Fibroblast of upper back skin (primary cell): ENCODE measurements at places on chromosomes 1 and 21.

- DNase-seq: no peak
Observed at GRCh38 chr1:91803847-91804545, 82.0 kb downstream of the TGFBR3 start.

DNA sequence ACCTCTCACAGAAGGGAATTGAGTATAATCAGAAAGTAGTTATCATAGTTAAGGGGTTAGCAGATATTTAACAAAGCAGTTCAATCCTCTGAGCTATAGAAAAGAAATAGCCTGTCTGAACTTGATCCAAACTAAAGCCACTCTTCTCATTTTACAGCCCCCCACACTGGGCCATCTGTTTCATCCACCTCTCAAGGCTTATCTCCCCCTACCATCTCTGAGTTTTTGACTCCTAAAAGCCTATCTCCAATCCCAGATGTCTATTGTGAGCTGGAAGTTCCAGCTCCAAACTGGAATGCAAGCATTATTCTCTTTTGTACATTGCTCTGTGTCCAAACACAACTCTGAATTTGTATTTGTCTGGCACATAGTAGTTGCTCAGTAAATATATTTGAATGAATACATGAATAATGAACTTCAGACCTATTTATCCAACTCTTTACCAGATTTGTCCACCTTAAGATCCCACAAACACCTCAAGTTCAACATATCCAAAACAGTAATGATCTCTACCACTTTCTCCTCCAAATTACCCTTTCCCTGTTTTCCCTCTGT lies 98.1 kb downstream of the PLPP3 start:
- no peak for DNase-seq

DNA sequence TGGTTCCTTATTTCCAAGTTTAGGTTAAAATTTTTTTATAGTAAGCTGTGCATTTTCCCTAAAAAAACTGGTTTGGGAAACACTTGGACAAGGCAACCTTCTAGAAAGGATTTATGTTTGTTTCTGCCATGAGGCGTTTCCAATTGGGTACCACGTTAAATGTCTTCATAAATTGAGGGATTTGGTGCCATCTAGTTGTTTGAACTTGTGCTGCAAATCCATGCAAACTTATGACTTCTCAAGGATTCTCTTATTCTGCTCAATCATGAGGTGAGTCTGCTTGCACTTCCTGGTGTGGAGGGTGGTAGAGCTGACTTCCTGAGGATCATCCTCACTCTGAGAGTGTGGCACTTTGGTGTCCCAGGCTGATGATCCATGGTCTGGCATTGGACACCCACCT lies 123.3 kb downstream of the PCNX2 start:
- DNase-seq: peak; percentile 51

DNA sequence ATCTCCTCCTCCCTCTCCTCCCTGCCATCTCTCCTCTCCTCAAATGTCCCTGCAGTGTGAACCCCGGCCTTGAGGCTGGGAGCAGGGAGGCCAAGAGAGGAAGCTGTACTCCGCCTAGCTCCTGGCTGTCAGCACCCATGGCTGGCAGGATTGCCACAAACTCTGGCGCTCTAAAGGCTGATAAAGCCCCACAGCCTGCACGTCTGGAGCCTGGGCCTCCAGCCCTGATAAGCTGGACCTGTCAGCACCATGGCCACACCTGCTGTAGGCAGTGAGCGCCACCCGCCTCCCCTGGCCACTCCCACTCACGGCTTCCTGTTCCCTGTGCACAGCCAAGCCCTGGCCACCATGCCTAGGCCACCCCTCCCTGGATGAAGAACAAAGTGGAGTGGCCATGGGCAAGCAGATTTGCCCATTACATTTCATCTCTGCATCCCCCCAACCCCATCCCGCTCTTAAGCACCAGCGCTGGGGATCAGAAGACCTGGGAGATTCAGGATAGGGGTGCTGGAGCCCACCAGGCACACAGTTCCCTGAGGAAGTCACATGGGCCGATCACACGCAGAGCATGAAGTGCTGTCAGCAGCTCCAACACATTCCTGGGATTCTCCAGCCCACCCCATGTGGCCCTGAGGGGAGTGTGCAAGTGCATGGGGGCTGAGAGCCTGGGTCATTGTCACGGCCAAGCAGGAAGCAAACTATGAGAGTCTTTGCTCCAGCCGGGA lies 24.2 kb upstream of the NPPB start:
- no peak for DNase-seq

DNA sequence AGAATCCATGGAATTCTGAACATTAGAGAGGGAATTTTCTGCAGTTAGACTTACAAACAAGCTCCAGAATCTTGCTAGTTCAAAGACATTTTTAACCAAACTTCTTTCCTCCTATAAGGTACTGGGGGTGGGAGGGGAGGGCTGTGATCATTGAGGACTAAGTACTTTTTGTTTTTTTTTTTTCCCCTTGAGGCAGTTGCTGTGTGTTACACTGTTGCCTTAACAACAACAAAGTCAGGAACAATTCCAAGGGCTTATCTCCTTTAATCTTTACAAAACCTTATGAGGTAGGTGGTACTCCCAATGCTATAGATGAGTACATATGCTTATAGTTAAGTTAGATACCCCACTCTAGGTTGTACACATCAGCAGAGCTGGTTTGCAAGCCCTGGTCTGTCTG lies 62.9 kb downstream of the PPP1R12B start:
- DNase-seq: no peak

GRCh38 chr1:204760757-204761156 lies 75.2 kb upstream of the LRRN2 start:
- DNase-seq: no peak

DNA sequence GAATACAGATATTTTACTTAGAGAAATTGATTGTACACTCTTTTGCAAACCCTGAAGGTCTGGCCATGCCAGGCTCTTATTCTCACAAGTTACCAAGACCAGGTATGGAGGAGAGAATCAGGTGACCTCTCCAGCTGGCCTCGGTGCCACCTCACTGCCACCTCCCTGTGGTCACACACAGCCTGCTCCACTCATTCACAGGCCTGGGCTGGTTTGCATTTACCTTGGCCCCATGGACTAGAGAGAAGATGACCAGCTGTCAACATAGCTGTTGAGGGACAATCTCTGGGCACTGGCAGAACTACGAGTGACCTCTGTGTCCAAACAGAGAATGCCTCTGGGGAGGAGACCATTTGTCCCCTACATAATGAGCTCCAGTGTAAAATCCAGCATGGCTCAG lies 291.2 kb upstream of the RUNX1 start:
- DNase-seq: no peak

GRCh38 chr1:3779265-3779911 lies 6.8 kb downstream of the SMIM1 start:
- DNase-seq: no peak

GRCh38 chr1:43493661-43494450 lies 36.8 kb upstream of the PTPRF start:
- peak; percentile 34 for DNase-seq

DNA sequence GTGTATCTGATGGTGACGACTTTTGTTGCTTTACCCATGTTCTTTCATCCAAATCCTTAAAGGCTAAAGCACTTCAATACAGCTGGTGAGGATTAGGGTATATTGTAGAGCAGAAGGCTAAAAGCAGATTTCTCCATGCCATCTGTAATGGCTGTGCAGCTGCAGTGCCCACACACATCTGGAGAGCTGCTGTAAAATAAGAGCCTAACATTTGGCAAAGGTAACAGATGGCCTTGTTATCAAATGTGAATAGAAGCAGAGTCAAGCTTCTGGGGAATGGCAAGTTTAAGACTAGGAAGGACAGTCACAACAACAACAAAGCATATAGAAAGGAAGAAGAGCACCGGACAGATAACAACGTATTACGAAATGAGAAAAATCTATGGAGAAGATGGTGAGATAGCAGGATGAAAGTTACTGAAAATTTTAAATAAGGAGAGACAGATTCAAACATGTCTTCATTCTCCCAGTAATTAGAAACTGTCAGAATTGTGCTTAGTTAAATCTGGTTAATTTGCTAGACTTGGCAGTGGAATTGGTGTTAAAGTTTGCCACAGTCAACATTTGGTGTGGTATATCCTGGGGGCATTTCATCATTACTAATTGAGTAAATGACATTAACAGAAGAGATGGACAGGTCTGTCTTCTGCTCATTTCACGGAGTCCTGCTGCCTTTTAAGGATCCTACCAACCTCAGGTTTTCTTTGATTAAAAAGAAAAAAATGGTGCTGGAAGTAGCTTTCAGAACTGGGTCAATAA lies 1093.2 kb downstream of the ADGRL2 start:
- DNase-seq: no peak

GRCh38 chr1:88825721-88826120 lies 65.6 kb downstream of the GTF2B start:
- DNase-seq: no peak

GRCh38 chr1:64701886-64702285 lies 43.0 kb upstream of the RAVER2 start:
- peak; percentile 4 for DNase-seq

DNA sequence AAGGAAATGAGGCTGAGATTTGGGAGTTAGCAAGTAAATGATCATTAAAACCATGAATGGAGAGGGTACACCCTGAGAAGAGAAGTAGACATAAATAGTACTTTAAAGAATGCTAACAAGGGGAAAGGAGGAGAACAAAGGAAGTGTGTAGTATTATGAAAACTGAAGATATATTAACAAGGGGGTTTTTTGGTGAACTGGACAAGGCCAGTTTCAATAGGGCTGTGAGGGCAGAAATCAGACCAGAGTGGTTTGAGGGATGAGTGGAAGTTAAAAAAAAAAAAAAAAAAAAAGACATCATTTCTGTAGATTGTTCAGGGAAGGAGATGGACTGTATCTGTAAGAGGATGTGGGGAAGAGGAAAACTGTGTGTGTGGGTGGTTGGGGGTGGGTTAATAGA lies 137.1 kb downstream of the PLA2G4A start:
- no peak for DNase-seq

DNA sequence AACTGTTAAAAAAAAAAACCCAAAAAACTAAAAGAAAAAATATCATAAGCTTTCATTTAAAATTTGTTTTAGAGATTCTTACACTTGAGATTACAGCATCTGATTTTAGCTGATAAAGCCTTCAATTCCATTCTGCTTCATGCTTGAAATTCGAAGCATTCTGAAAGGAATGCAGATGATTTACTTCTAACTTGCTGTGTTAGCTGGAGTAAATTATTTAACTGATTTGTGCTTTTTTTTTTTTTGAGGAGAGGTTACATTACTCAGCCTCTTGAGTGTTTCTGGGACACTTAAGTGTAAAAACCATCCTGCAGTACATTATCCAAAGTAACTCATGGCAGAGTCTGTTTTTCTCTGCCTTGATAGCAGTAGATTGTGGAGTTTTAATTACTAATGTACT lies 4.5 kb upstream of the TRIM67 start:
- peak; percentile 46 for DNase-seq

DNA sequence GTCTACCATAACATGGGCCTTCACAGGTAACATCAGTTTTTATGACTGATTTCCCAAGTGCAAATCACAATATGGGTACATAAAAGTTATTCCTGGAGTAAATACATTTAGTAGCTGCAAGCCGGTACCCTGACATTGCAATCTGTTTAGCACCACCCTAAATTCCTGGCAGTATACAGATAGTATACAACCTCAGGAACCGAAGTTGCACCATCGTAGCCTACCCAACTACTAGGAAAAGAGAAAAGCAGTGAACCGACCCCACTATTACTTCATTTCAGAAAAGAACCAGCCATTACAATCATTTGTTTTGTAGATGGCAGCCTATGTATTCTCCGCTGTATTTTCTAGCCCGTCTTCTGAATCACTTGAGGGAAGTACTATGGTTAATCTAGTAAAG lies 1.1 kb downstream of the ADIPOR1 start:
- DNase-seq: no peak

DNA sequence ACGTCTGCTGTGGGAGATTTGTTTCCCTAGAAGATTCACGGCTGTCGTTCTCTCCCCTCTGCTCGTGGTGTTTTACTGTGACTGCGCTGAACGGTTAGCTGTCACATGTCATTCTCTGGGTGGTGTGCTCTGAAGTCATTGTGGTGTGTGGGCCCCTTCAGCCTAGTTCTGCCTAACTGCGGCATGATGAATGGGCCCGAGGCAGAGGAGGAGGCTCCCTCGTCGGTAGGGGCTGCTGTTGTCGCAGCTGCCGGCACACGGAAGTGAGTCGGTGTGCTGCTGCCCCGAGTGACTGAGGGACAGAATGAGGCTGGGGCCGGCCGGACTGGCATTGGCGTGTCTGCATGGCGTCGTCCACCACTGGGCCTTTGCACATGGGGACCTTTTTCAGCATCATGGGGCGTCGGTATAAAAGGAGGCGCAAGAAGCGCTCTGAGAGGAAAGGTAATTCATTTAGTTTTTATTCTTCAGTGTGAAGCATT lies 77.9 kb downstream of the ADARB1 start:
- peak; percentile 32 for DNase-seq

DNA sequence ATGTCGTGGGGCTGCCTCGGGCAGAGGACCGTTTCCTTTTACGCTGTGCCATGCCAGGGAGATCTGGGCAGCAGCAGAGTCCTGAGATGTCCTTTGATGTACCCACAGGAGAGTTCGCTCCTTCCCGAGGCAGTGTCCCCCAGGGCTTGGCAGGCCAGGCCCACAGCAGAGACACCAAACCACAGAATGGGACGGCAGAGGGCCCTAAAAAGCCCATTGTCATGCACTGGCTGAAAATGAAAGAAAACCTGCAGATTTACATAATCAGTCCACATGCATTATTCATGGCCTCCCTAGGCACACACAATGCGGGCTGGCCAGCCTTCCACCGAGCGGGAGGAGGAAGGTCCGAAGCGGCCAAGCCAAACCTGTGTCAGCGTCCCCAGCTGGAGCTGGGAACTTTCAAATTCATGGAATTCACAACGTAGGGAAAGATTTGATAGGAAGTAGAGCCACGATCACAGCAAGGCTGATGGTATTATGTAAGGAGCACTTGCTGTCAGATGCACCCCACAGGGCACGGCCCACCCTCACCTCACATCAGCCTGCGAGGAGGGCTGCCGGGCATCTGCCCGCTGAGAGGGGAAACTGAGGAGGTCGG lies 25.3 kb upstream of the EFHD2 start:
- peak; percentile 21 for DNase-seq

GRCh38 chr21:43585514-43585913 lies 73.8 kb downstream of the HSF2BP start:
- no peak for DNase-seq

- no peak for DNase-seq
Observed at GRCh38 chr1:117007719-117008013, 6.1 kb downstream of the CD101 start.

GRCh38 chr21:44089001-44089911 lies 17.9 kb upstream of the PWP2 start:
- no peak for DNase-seq

- peak; percentile 55 for DNase-seq
Observed at GRCh38 chr1:9816199-9816598, 7.6 kb downstream of the CLSTN1 start.
